ENCODE measurements at places on chromosomes 12 and 14. TPM values are rescaled to one million over a fixed set of nuclear protein-coding genes. Genes with fewer than 3 reads are reported as not detected.

CYP46A1 gene
- total RNA-seq = 2.7 TPM

GCN1 gene
- total RNA-seq = 76.9 TPM

TROAP gene
- 10.4 TPM for total RNA-seq

SOAT2 gene
- not detected for total RNA-seq

LGR5 gene
- total RNA-seq = 2.0 TPM

ENDOU gene
- not detected for total RNA-seq

KLRC3 gene
- 0.69 TPM for total RNA-seq

SMOC1 gene
- total RNA-seq = 8.0 TPM

- no peak for DNase-seq
Observed at GRCh38 chr12:99035803-99036202, 390.7 kb downstream of the APAF1 start.

DNA sequence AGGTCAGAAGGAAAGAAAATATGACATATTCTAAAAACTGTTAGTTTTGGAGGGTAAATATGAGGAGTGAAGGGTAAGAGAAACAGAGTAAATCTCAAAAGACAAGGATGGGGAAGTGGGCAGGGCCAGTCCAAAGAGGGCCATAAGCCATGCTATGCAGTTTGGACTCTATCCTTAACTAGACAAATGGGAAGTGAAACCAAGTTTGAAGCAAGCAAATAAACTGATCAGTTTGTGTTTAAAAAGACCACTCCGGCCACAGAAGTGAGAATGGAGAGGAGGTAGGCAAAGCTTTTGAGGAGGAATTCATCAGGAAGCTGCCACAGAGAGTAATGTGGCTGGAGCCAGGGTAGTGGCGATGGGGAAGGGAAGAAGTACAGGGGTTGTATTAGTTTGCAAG is 37.5 kb upstream of the DAAM1 start:
- no peak for DNase-seq

DNA sequence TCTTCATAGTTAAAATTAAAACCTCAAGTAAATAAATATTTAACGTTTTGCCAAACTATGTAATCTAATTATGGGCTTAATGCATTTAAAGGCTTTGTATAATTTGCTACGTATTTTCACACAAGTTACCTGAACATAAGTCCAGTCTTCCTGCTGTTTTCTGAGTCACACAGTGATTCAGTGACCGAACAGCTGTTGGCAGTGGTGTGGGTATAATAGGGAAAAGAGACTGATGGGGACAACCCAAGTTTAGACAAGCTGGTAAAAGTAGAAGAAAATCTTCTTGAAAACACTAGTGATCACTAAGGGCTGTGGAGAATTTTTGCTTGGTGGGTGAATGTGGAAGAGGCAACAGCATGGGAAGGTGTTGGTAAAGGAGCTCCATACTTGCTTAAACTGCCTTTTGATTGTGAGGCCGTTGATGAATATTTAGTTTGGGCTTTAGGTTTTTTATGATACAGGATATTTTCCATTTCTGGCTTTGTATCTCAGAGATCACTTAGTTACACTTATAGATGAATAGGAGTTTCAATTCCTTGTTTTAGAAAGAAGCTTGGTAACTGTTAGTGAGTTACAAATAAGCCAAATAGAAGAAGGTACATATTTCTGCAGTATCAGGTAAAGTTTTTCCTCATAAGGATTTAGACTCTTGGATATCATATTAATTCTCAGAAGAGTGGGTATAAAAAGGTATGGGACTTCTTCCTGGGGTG is 23.9 kb downstream of the LRRK2 start:
- no peak for DNase-seq

- DNase-seq = no peak
Observed at GRCh38 chr12:69334158-69334557, 14.0 kb upstream of the LYZ start.

- DNase-seq = no peak
Observed at GRCh38 chr14:94313991-94314655, 9.0 kb downstream of the SERPINA6 start.

DNA sequence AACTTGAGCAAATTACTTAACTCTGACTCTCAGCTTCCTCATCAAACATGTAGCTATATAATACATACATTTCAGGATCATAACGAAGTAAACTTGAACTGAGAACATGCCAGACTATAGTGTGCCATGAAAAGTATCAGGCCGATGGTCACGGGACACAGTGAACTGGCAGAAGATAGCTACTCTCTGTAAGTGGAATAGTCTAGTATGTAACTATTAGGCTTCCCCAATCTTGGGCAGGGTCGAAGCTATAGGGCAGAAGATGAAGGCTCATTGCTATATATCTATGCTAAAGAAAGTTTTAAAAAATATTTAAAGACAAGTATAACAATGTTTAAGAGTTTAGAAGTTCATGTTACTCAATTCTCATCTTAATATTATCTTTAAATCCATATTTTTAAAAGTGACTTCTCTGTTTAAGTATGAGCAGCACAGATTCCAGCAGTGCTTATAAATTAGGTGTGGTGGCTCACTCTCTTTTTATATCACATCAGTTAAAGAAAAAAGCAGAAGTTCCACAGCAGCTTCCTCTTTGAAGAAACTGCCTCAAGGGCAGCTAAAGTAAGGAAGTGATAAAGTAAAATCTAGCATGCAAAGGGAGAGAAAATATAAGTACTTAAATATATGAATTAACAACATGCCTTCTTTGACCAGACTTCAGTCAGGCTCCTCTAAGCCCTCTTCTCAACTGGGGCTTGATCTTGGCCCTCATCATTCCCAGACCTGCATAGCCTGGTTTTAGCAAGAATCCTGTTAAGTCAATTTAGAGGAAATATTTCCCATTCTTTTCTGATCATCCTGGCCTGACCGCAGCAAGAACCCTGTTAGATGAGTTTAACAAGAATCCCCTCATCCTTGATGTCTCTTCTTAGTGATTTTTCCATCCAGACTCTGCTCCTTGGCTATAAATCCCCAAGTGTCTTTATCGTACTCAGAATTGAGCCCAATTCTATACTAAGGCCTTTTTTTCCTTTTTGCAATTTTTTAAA is 8.4 kb upstream of the GLIPR1 start:
- DNase-seq = no peak

DNA sequence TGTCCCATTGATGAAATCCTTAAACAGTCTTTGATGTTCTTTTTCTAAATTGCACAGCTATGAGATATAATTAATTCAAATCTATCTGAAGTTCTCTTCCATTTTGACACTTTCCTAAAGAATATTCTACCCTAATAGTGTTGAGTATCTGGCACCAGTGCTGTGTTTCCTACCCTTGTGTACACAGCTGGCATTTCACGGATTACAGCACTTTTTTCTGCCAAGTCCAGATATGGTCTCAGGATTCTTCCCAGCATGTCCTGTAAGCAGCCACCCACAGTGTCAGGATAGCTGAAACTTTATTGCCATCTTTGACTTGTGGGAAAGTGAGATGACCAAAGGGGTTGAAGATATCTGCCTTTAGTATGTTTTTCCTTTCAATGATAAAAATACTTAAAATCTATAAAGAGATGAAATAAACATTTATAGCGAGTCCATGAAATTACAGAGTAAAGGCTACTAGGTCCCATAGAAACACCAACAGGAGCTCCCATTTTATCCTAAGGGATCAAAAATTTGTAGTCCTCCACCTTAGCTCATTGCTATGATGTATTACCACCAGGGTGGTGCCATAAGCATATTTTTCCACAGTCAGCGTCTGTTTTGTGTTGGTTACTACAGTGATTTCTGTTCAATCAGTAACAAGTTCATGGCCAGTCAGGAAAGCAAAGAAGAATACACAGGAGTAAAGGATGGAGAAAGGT is 96.7 kb downstream of the TRHDE start:
- no peak for DNase-seq

- DNase-seq = no peak
Observed at GRCh38 chr14:23430723-23431085, 4.8 kb downstream of the MYH7 start.

- DNase-seq = no peak
Observed at GRCh38 chr12:51538149-51538548, 52.9 kb upstream of the SCN8A start.

DNA sequence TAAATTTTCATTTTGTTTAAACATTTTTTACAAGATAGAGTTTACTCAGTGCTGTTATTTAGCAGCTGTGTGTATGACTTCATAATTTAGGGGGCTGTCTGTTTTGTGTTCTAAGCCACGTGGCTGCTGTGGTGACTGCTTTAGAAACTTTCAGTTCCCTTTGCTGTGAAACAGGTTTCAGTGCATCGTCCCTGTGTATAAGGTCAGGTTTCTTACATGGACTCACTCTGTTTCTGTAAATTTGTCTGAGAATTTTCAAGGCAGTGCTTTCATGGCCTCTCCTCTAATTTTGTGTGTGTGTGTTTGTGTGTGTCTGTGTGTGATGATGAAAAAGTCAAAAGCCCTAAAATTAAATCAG is 32.4 kb downstream of the BICD1 start:
- DNase-seq = no peak

GRCh38 chr14:45716572-45716971 is 463.6 kb upstream of the MIS18BP1 start:
- no peak for DNase-seq

DNA sequence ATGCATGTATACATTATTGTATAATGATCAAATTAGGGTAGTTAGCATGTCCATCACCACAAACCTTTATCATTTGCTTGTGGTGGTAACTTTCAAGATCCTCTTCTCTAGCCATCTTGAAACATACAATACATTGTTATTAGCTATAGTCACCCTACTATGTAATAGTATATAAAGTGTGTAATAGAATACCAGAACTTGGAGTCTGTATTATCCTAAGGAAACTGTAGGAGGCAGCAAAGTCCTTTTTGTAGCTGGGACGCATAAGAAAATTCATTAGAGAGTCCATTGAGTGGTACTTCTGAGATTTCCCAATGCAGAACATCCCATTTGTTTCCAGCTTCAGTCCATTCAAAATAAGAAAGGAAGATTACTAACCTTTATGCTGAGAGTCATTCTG is 325.9 kb upstream of the LRFN5 start:
- DNase-seq = no peak

GRCh38 chr12:119412811-119413794 is 78.6 kb downstream of the CCDC60 start:
- DNase-seq = peak; percentile 14

DNA sequence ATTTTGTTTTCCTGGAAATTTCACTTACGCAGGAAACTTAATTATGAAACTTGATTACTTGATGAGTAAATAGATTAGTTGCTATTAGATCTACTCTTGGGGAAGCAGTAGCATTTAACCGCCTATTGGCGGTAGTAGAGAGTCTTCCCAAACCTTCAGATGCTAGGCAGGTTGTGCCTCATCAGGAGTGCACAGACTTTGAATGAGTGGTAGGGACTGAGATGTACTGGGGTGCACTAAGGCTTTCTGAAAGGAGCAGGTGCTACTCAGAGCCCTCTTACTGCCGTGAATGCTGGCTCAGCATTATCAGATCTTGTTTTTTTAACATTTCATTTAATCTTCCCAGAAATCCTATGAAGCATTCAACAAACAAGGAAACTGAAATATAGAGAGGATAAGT is 7.7 kb downstream of the GATC start:
- DNase-seq = no peak

DNA sequence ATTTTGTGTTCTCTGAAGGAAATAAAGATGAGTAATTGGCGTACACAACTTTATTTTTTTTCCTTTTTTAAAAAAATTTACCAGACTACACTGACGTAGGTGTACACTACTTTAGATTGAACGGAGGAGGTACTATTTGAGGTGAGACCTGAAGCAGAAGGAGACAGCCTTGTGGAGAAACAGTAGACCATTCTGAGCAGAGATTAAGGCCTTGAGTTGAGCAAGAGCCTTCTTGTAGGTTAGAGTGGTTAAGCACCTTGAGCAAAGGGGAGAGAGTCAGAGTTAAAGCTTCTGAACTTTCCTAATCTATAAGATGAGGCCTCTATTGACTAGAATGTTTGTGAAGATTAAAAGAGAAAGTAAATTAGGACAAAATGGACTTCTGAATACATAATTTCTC is 2.5 kb downstream of the LEMD3 start:
- no peak for DNase-seq

DNA sequence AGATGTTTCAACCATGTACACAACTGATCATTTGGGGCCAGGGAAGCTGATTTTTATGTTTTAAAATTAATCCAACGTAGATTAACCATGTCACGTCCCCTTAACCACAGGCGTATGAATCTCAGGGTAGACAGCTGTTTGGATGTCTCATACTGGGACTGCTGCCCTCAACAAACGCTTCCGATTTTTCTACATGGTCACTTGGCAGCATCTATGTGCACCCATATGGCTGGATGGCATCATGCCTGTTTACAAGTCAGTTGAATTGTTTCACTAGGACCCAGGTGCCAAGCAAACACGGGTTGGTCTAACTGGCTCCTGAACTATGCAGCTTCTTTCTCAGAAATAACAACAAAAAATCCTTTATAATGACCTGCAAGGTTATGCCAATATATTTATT is 393.8 kb downstream of the NPAS3 start:
- no peak for DNase-seq

DNA sequence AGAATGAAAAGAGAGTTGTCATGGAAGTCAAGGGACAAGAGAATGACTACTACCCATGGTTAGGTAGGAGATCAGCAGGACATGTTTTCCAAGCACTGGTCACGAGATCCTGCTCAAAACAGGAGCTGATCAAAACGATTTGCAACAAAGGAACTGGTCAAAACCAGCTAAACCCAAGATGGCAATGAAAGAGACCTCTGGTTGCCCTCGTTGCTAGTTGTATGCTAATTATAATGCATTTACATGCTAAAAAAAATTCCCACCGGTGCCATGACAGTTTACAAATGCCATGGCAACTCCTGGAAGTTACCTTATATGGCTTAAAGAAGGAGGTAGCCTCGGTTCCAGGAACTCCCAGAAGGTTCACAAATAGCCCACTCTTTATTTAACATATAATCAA is 95.0 kb upstream of the OTX2 start:
- DNase-seq = no peak

GRCh38 chr14:67270145-67270753 is 29.0 kb downstream of the PALS1 start:
- DNase-seq = no peak

DNA sequence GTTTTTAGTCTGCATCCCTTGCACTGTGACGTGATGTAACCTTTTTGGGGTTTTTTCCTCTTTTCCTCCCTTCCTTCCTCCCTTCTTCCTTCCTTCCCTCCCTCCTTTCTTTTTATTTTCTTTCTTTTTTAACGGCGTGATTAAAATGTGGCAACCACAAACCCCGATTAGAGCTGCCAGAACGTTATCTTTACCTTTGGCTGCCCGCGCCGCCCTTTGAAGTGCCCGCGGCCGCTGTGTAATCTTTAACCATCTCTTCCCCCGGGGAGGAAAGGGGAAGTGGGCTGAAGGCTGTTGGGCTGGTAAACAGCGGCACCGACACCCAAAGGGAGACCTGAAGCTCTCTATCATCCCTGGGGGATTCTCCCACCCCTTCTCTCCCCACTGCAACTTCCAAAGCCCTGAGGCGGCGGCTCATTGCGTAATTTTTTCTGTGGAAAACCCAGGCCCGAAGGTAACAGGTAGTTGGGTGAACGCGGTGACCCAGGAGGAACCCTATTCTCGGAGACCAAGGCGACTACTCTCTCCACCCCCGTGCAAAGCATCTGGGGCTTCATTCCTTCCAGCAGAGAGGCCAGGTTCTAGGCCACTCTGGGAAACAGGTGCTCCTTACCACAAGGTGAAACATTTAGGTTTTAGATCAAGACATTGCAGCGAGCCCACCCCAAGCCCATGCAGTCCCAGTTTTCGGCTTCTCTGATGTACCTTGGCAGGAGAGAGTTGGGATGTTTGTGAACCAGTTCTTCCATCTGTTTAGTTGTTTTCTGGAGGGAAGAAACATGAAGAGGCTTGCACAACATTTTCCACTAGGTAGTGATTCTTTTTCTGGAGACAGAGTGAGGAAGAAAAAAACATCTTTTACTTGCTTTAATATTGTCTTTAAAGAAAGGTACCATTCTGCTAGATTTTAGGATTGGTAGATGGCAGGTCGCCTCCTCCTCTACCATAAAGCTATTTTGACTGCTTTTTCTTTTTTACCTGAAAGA is 1.5 kb downstream of the LGR5 start:
- no peak for DNase-seq
